SK-MEL-5 (cell line): ENCODE measurements at places on chromosomes 5 and 9. TPM values are rescaled to one million over a fixed set of nuclear protein-coding genes. Genes with fewer than 3 reads are reported as not detected.

The PLPP1 gene
- total RNA-seq: 17.1 and 18.0 TPM in 2 replicates

The FRRS1L gene
- 0.03 TPM in 2 replicates for total RNA-seq

The BOD1 gene
- total RNA-seq: 39.2 and 45.7 TPM in 2 replicates

DNA sequence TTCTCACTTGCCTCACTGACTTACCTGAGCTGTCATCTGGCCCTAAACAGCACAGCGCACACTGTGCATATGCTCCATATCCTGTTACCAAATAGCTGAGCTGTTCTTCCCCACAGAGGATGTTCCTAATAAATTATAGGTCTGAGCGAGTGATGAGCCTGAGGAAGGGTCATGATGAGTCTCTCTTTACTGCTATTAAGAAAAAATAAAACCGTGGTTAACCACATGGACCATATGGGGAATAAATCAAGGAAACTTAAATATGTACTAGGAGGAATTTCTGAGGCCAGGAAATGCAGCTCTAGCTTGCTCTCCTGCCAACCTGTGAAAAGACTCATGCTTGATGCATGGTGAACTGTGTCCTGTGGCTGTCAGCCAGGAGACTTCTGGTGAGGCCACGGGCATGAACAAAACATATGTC, 424.8 kb upstream of the DMAC1 start:
- DNase-seq: no peak

- DNase-seq: peak; percentile 40
These were observed 1.9 kb downstream of the MLANA start for GRCh38 chr9:5892456-5893133.

GRCh38 chr5:172573986-172574870, 66.8 kb upstream of the NEURL1B start:
- DNase-seq: no peak

GRCh38 chr5:157719245-157719644, 12.0 kb upstream of the THG1L start:
- no peak for DNase-seq

- no peak for DNase-seq
These were observed 497.0 kb upstream of the GRAMD2B start for GRCh38 chr5:125926172-125926571.

DNA sequence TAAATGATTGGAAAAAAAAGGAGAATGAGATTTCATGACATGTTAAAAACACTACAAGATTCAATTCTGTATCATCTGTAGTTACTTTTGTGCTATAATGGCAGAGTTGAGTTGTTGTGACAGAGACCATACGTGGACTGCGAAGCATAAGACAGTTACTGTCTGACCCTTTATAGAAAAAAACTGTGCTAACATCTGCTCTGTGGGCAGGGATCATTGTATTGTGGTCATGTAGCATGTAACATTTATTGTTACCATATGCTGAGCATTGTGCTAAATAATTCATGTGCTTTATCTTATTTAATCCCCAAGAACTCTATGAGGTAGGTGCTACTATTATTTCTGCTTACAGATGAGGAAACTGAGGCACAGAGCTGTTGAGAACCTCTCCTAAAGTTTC, 147.3 kb upstream of the HMHB1 start:
- no peak for DNase-seq

DNA sequence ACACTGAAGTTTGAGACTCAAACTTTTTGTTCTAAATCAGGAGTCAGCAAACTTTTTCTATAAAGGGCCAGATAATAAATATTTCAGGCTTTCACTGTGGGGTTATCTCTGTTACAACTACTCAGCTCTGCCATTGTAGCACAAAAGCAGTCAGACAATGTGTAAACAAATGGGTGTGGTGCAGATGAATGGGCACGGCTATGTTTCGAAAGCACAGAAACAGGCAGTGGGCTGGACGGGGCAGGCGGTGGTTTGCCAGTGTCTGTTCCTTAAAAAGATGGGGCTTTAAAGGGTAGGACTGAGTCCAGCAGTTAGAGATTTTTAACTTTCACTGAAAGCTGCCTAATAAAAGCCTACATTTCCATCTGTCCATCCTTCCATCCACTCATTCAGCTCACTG, 48.9 kb downstream of the PFDN1 start:
- DNase-seq: no peak

DNA sequence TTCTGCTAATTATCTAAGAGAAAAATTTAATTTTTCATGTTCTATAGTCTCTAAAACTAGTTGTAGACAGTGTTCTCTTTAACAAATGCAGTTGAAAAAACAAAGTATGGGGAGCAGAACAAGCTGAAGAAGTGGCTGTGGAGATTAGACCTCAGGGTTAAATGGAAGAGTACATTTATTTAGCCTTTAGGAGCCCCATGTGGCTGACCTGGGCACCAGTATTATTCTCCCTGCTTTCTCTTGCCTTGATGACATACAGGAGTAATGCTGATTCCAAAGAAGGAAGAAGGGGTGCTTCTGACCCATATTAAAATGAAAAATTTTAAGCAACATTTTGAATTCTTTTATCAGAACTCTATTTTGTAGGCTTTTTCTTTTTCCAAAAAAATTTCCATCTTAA, 312.3 kb upstream of the RIOK2 start:
- no peak for DNase-seq

DNA sequence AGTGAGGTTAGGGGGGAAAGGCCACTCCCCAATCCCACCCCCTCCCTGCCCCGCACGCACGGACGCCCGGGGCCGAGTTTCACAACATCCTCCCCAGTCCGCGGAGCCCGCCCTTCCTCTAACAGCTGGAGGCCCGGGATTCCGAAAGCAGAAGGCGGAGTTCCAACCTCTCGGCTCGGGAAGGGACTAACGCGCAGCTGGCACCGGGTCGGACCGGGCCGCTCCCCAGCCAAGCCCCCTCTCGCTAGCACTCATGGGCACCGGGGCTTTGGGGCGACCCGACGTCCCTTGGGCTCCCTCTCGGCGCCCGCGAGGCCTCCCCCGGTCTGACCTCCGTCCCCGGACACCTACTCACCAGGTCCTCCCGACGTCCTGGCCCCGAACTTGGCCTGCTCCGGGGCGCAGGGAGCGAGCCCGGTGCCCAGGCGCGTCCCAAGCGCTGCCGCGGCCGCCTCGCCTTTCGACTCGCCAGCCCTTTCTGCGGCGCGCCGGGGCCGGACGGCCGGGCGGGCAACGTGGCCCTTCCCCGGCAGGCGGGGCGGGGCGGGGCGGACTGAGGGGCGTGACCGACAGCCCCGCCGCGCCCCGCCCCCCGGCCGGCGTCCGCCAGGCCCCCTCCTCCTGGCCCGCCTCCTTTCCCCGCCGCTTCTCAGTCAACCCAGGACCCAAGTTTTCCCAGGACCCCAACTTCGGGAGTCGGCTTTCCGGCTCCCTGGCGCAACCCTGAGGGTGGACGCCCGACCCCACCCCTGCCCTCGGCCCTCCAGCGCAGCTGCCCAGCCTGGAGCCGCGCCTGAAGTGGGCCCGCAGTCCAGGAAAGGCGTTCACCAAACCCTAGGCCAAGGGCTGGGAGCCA, at the start of gene MGAT1:
Gene MGAT1 (minus strand): TSS at position 482 of the 856 bp plus-strand sequence. CDS start 9,835 bp downstream, outside the sequence.
- peak; percentile 65 for DNase-seq

- no peak for DNase-seq
These were observed 66.4 kb upstream of the ATP10B start for GRCh38 chr5:160918386-160918785.
